CD8-positive, alpha-beta T cell (primary cell): ENCODE measurements at places on chromosomes 1 and 21.

GRCh38 chr1:180502361-180503279 lies at the start of gene ACBD6:
ACBD6 (minus strand) TSS chr1:180502577; CDS start chr1:180502266, 311 bp downstream.
- DNase-seq, result peak; percentile 92

DNA sequence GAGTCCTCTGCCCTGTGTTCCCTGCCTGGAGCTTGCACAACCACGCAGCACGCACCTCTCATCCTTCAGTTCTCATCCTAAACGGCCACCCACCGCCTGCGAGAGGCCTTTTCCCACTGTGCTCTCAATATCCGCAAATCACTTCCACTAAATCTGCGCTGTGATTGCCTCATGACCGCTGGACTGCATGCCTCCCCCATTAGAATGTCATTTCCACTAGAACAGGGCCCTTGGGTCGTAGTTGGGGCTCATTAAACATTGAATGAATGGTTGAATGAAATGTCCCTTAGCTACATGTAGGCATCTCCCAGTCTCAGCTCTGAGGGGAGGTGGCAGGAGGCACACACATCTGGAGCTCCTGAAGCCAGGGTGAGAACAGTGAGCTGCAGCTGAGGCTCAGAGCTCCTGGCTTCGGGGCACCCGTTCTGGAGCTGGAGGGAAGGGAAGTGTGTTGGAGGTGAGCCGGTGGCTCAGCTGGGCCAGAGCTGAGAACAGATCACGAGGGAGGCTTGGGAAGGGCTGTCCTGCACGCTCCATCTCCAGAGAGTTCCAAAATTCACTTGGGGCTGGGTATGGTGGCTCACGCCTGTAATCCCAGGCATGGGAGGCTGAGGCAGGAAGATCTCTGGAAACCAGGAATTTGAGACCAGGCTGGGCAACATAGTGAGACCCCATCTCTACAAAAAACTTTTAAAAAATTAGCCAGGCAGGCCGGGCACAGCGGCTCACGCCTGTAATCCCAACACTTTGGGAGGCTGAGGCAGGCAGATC lies 30.4 kb downstream of the TMEM201 start:
- DNase-seq, result no peak

GRCh38 chr1:170700842-170701615 lies 37.1 kb downstream of the PRRX1 start:
- DNase-seq, result no peak

GRCh38 chr1:185442050-185442449 lies 125.0 kb upstream of the IVNS1ABP start:
- no peak for DNase-seq

GRCh38 chr1:204032642-204033235 lies 40.2 kb upstream of the SOX13 start:
- DNase-seq, result no peak

DNA sequence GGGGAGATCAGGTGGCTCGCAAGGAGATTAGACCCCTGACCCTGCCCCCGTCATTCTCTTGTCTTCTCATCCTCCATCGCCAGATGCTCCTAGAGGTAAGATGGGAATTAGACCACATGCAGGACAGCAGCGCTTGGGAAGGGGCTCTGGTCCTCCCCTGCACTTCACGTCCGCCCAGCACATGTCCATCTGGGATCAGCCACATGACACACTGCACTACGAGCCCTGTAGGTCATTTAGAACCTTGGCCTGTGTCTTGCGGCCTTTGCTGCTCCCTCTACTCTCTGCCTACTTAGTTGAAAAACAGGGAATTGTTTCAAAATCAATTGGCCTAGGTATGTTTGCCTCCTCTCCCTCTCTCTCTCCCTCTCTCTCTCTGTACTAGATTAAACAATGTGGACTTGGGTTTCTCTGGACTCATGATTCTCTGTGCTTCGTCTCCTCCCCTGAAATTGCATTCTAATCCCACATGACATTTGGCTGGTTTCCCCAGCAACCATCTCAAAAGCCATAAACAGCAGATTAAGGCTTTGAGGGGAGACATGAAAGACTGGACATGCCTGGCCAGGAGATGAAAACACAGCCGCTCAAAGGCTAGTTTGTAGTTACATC lies 3.8 kb upstream of the NCMAP start:
- no peak for DNase-seq

- DNase-seq, result no peak
These were observed 503.2 kb upstream of the CAMK1G start for GRCh38 chr1:209080170-209080781.

- DNase-seq, result peak; percentile 42
These were observed 1.2 kb downstream of the HES4 start for GRCh38 chr1:998745-998994.

DNA sequence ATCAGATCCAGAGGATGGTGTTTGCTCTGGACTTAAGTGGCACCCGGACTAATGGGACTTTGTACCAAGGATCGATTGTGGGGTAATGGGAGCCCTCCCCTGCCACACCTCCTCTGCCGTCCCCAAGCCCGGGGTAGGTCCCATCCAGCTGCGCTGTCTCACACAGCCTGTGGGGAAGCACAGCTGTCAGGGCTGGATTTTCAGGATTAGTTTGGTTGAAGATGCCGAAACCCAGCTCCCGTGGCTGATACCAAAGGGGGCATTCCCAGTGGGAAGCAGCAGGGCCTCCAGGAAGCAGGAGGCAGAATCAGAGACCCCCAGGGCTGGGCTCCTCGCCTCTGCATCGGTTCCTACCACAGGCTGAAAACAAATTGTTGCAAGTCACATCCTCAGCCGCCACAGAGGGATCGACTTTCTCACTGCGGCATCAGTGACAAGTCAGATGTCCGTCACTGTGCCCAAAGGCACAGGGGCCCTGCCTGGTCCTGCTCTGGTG lies 59.7 kb downstream of the MATN1 start:
- no peak for DNase-seq

DNA sequence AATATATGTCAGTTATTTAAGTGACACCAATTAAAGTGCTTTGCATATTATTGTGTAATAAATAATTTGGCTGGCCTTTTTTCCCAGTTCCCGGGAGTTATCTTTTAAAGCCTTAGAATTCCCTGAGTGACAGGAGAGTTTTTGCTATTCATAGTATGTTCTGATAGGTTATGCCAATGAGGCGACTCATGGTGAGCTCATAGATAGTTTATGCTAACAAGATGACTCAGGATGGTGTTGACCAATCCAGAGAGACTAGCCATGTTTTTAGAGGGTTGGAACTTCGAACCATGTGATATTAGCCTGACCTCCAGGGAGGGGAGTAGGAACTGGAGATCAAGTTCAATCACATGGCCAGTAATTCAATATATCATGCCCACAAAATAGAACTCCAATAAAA lies 310.8 kb downstream of the USP25 start:
- DNase-seq, result no peak

- no peak for DNase-seq
These were observed 99.4 kb downstream of the FOXD2 start for GRCh38 chr1:47537268-47537667.

- no peak for DNase-seq
These were observed 24.9 kb downstream of the CHML start for GRCh38 chr1:241615043-241615974.

DNA sequence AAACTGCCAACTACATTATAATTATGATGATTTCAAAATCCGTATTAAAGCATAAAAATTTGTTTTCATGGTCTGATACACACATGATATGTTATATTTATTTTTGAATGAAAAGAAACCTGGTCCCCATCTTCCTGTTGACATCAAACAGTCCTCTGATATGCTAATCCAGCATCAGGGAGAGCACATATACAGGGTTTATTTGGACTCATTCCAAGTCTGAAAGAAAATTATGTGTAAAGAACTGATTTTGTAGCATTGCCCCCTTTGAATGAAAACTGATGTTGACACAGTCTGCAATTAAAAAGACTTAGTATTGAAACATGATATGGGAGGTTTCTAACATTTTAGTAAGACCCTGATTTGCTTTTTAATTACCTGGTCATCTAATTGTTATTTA lies 119.4 kb downstream of the NEK7 start:
- no peak for DNase-seq

- no peak for DNase-seq
These were observed 42.5 kb downstream of the TP53BP2 start for GRCh38 chr1:223803211-223803610.

- no peak for DNase-seq
These were observed 23.6 kb upstream of the SLC19A2 start for GRCh38 chr1:169509354-169509753.
